ENCODE measurements at places on chromosomes 2 and 18.

DNA sequence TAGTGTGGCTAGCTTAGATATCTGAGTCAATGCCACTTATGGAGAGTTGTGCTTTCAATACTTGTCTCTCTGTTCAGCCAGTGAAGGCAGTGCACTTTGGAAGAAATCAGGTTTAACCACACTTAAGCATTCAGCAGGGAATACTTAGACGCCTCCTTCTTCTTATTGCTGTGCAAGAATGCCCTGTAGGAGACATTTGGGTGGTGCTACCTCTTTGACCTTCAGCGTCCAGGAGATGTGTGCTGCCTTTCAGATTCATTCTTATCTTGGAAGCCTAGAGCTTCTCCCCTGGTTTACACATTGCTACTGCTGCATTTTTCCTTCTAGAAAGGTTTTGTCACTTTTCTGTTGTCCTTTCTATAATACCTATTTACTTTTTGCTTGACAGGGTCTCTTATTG is 350.5 kb downstream of the ARL6IP6 start:
- no peak for DNase-seq

- no peak for DNase-seq
Measured at GRCh38 chr2:142131010-142131669, at the start of gene LRP1B. Gene LRP1B (minus strand): TSS chr2:142131016. CDS start chr2:142130729, 287 bp downstream.

- DNase-seq, result no peak
Measured at GRCh38 chr2:15112216-15112615, 448.9 kb downstream of the NBAS start.

DNA sequence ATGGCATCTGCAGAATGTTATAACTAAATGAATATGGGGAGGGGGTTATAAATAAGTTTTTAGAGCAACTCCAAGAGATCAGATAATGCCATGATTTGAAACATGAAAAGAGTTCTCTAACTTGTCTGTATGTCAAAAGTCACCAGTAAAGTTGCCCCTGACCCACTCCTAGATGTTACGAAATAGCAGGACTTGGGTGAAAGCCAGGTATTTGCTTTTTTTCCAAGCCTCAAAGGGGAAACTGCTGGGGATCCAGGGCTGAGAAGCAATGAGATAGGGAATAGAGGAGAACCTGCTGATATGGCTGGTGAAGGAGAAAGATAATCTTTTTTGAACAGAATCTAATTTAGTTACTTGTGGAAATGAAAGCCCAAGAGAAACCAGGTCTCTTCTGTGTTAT is 191.5 kb upstream of the CDH20 start:
- DNase-seq, result no peak

DNA sequence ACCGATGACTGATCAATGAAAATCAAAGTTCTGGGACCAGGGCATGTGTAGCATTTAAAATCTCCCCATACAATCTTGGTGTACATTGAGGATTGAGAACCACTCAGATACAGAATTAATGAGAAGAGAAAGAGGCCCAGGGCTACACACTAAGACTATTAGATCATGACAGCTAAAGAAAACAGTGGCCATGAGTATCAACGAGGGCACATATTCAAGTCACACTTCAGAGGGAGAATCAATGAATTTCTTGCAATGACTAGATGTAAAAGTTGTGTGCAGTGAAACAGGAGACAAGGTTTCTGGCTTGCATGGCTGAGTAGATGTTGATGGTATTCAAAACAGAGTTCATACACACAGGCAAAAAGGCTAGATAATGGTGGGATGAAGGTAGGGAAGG is 29.1 kb downstream of the METTL8 start:
- DNase-seq, result no peak

GRCh38 chr2:240714747-240715725 is 23.4 kb downstream of the AQP12A start:
- no peak for DNase-seq

DNA sequence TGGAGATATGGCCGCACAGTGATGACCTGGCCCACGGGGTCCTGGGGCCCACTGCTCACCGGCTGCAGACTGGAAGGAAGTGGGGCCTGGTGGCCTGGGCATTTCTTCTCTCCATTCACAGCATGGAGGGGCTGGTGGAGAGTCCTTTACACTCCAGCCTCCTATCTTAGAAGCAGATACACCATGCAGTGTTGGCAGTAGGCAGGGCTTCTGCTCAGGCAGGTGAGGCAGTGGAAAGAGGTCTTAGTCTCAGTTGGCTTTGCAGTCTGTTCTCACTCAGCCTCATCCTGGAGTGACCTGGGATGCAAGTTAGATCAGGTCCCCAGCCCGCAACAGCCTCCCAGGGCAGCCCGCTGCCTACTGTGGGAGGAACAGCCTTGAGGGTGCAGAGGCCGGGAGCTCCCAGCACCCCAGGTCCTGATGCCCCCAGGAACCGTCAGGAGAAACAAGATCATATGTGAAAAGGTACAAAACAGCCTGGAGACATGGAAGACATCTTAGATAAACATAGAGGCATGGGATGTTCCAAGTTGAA is 45.8 kb upstream of the OTOS start:
- no peak for DNase-seq

GRCh38 chr18:8991155-8991554 is 111.3 kb upstream of the NDUFV2 start:
- no peak for DNase-seq

DNA sequence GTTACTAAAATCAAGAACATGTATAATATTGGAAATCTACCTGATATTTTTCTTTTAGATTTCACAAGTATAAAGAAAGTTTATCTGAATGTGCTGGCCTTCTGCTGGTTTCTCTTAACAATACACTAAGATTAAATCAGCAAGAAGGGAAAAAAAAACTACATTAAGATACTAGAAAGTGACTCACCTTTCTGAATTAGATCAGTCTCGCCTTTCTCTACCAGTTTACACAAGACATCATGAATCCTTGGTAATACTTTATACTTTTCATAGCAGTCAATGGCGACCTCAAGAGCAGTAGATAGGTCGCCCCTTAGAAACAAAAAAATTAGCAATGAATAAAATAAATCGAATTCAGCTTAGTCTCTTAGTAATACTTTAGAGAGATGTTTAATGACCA is 61.2 kb downstream of the LRPPRC start:
- no peak for DNase-seq

DNA sequence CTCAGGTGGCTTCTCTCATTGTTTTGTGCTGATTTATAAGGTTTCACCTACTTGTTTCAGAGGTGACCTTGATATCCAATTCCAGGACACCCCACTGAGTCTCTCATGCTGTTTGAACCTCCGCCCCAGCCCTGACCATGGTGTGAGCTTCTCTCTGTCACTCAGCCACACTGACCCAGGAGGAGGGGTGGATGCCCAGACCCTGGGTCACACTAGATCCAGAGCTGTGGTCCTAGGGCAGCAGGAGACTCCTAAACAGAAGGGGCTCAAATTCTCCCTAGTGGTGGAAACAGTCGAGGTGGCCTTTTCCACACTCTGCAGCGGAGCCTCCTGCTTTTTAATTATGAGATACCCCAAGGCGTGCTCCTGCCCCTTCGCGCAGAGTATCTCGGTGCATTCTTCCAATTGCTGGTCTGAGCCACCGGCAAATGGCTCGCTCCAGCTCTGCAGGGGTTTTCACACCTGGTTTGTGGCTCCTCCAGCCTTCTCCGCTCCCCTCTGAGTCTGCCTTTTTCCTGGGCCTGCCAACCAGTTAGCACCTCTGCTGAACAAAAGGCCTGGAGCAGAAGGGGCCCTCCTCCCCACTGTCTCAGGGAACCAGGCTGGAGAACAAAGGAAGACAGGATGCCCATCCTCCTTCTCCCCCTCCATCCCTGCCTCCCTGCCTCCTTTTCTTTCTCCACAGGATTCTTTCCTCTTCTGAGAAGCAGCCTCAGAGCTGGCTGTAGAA is 147.3 kb upstream of the SPRED2 start:
- DNase-seq, result peak; percentile 33

DNA sequence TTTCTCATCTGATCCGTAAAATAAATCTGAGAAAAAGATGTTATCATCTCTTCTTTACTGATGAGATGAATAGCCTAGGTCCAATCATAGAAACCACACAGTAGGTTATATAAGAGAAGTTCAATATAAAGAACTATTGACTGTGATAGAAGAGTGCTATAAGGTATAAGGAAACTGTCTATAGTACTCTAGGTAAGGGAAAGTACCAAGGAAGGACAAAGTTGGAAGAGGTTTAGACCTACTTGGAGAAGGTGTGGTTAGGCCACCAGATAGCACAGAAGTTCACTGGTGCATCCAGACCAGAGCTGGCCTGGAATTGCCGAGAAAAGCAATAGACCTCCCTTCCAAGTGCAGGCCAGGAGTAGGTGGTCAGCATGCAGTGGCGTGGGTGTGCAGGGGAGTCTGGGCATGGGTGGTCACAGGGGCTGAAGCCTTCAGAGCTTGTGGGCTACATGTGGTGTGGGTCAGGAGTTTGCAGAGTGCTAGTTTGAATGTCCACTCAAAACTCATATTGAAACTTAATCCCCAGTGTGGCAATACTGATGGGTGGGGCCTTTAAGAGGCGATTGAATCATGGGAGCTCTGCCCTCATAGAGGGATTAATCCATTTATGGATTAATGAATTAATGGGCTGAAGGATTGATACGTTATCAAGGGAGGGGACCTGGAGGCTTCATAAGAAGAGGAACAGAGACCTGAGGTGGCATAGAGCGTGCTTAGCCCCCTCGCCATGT is 86.3 kb downstream of the ALPK2 start:
- DNase-seq, result no peak

GRCh38 chr2:177080746-177081284 is 131.8 kb upstream of the HNRNPA3 start:
- DNase-seq, result no peak

- DNase-seq, result peak; percentile 86
Measured at GRCh38 chr2:60554646-60555065, 1.2 kb upstream of the BCL11A start.

- DNase-seq, result no peak
Measured at GRCh38 chr2:105248316-105249070, 7.0 kb downstream of the GPR45 start.

DNA sequence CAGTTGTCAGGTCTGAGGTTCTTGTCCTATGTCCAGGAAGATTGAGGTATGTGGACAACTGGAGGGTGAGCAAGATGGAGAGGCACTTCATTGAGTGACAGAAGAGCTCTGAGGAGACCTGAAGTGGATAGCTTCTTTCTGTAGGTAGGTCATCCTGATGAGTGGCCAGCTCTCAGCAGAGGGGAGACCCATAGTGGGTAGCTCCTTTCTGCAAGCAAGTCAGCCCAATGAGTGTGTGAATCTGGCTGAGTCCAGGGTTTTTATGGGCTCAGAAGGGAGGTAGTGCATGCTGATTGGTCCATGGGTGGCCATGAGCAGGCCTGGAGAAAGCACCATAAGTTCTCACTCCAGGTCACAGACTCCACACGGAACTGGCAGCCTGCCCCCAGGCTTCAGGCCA is 92.6 kb upstream of the GALNT5 start:
- DNase-seq, result no peak

DNA sequence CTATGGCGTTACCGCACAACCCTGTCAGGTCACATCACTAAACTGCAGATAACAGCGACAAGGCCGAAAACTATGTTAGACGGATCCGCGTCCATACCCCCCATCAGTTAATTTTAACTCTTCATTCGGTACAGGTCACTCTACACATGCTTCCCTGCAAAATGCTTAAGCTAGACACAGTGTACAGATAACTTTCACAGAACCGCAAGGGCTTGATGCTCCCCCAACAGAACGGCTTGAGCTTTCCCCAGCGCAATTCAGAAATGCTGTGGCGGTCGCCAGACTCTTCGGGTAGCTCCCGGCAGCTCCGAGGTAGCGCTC is 283 bp upstream of the RBBP8 start:
- no peak for DNase-seq

GRCh38 chr2:68980956-68981355 is 6.5 kb downstream of the GKN1 start:
- no peak for DNase-seq

DNA sequence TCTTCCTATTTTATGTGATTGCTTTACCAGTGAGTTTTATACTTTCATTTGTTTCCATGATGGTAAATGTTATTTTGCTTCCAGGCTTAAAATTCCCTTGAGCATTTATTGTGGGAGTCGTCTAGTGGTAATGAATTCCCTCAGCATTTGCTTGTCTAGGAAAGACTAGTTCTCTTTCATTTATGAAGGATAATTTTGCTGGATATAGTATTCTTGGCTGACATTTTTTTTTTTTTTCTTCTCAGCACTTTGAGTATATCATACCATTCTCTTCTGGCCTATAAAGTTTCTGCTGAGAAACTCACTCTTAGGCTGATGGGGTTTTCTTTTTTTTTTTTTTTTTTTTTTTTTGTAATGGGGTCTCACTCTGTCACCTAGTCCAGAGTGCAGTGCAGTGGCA is 99.1 kb downstream of the EDAR start:
- DNase-seq, result no peak

GRCh38 chr2:16084274-16084673 is 143.9 kb downstream of the MYCN start:
- DNase-seq, result no peak

DNA sequence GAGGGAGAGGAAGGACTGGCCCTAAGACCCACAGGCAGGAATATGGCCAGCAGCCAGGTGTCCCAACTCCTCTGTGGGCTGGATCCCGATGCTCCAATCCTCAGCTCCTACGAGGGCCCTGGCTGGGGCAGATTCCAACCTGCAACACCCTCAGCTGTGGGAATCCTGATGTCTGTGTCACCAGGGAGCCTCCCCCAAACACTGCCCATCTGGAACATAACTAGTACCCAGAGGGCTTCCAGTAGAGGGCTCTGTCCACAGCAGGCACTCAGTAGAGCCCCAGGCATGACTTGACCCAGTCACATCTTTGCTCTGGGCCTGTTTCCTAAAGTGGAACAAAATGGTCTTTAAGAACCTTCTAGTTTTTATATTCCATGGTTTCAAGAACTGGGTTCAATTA is 20.6 kb upstream of the LOXHD1 start:
- DNase-seq, result no peak

DNA sequence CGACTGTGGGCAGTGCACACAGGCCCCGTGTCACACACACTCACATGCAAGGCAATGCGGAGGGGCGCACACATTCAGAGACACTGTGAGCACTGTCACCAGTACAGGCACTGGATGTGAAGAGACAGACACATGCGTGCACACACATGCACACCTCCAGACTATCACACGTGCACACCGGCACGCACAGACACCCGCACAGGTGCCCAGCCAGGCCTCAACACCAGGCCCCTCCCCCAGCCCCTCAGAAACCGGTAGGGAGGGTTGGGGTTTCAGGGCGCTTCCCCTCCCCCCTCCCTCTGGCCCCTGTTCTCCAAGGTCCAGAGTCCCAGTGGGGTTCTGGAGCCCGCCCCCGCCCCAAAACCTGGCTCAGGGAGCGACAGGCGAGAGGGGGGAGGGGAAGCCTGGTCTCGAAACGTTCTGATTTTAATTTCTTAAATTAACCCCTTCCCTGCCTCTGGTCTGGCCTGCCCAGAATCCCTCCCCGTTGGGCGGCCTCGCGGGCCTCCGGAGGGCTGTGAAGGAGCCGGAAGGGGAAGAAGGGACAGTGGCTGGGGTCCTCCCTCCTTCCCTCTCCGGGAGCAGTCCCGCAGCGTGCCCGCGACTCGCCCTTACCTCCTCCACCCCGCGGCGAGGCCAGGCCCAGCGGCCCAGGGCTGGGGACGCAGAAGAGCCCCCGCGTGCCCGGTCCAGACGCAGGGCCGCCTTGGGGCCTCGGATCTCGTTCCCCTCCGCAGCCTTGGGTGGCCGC is 558 bp downstream of the FBXO41 start:
- DNase-seq, result no peak

GRCh38 chr18:40555914-40556313 is 1399.1 kb upstream of the PIK3C3 start:
- no peak for DNase-seq
